WERI-Rb-1 (cell line): ENCODE measurements at places on chromosomes 7 and 10.

- no peak for DNase-seq
Observed at GRCh38 chr7:151018421-151019129, 5.7 kb downstream of the ATG9B start.

GRCh38 chr10:14839305-14839695 is 1.2 kb downstream of the HSPA14 start:
- no peak for DNase-seq

GRCh38 chr7:90955641-90956207 is 308.5 kb upstream of the FZD1 start:
- peak; percentile 76 for DNase-seq

GRCh38 chr7:28155019-28155660 is 25.5 kb downstream of the JAZF1 start:
- DNase-seq = no peak

- no peak for DNase-seq
Observed at GRCh38 chr7:18786196-18786727, 290.7 kb downstream of the HDAC9 start.

DNA sequence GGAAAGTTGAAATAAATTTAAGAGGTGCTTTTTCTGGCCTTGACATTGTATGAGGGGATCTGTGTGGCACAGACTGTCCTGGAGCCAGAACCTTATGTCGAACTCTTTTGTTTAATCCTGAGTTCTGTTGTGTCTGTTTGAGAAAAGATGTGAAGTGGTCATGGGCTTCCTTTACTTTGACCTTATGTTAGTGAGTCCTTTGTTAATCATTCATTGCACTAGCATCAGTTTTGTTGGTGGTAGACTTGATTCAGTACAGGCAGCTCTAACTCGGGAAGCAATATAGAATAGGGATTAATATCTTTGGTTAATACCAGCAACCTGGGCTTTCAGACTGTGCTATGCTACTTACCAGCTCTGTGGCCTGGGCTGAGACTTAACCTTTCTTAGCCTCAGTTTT is 123.9 kb upstream of the FZD1 start:
- DNase-seq = no peak

- DNase-seq = no peak
Observed at GRCh38 chr10:33365871-33366411, 31.5 kb upstream of the NRP1 start.

DNA sequence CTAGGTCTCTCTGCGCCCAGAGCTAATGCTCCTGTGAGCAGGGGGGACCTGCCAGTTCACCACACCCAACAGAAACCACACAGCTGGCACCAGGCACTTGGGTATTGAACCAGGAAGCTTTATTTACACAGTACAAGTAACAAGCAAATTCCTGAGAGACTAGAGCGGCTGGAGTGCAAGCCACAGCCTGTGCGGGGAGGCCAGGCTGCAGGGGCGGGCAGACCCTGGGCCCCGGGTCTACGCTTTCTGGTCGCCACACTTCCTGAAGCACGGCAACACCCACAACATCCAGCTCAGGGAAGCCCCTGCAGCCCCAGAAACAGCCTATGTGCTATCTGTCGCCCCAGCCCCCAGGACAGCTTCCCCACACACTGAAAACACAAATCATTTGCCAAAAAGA is 125.0 kb downstream of the FAM53B start:
- no peak for DNase-seq

DNA sequence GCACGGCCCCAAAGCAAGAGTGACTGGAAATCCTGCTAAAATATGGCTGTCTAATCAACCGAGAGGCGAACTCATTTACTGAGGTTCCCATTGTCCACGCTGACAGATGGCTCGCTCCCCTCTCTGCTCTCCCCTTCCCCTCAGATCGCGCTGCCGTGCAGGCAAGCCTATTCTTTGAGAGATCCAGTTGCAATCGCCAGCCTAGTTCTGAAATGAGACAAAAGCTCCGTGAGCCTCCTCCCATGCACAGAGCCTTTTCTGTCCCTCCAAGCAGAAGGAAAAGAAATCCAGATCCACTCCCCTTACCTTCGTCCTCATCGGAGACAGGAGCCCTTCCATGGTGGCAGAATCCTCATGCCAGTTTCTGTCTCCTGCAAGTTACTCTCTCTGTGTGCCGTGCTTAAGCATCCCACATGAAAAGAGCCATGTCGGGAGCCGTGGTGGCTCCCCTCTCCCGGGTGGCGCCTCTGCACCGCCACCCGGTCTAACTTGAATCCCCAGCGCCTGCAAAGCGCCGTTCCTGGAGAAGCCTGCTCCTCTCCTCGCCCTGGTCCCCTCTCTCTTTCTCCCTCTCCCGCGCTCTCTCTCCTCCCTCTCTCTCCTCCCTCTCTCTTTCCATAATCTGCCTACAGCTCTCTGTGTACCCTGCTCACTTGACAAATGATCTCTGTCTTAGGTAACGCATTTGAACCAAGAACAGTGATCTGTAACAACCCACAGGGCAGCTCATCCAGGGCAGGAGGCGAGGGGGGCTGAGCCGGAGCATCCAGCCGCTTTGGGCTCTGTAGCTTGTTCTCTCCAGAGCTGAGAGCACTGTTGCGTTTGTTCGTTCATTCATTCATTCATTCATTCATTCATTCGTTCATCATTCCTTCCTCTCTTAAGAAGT is 156.8 kb downstream of the FRMD4A start:
- DNase-seq = peak; percentile 33

DNA sequence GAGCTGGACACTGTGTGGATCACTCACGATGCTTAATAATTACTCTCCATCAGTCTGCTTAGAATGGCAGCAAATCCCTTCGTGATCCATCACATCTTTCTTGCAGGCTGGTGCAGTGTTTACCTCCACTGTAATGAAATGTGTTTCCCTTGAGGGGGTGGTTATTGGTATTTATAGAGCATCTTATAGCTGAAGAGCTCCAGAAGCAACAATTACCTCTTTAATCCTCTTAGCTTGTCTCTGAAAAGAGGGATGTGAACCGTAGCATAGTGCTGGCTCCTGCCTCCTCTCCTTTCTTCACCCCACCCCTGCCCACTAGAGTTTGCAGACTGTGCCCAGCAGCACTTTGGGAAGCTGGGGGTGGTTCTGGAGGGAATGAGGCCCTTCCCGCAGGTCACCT is 132.6 kb downstream of the CAMK1D start:
- DNase-seq = peak; percentile 45

- DNase-seq = no peak
Observed at GRCh38 chr7:73345951-73346350, 18.0 kb downstream of the FKBP6 start.

GRCh38 chr10:12892924-12893323 is 108.6 kb downstream of the CCDC3 start:
- no peak for DNase-seq

DNA sequence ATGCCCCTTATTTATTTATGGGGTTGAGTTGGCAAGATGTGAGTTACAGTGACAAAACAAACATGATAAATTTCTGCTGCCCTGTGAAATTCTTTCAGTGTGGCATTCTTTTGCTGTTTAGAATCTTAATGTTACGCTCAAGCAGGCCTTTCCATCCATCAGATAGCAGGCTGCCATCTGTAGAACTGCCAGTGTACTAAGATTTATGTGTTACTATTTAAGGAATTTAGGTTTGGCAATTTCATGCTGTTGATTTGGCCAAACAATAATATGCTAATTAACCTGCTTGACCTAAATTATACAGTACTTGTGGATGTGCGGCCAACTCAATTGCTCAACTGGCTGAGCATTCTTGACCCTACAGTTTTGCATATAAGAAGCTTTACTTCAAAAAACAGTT is 477.7 kb upstream of the TPK1 start:
- DNase-seq = no peak

- no peak for DNase-seq
Observed at GRCh38 chr10:122459561-122460273, 1.6 kb upstream of the HTRA1 start.

GRCh38 chr10:29508554-29509244 is 126.1 kb downstream of the SVIL start:
- no peak for DNase-seq

DNA sequence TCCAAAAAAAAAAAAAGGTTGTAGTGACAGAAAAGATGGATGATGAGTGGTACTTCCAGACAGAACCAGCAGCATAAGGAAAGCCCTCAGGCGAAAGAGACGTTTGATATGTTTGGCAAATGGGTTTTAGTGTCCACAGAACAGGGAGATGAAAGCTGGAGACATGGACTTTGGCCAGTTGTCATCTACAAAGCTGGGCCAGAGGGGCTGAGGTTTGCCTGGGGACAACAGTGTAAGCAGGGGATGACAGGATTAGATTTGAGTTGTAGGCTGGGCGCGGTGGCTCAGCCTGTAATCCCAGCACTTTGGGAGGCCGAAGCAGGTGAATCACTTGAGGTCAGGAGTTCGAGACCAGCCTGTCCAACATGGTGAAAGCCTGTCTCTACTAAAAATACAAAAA is 47.8 kb upstream of the ELN start:
- DNase-seq = peak; percentile 55

DNA sequence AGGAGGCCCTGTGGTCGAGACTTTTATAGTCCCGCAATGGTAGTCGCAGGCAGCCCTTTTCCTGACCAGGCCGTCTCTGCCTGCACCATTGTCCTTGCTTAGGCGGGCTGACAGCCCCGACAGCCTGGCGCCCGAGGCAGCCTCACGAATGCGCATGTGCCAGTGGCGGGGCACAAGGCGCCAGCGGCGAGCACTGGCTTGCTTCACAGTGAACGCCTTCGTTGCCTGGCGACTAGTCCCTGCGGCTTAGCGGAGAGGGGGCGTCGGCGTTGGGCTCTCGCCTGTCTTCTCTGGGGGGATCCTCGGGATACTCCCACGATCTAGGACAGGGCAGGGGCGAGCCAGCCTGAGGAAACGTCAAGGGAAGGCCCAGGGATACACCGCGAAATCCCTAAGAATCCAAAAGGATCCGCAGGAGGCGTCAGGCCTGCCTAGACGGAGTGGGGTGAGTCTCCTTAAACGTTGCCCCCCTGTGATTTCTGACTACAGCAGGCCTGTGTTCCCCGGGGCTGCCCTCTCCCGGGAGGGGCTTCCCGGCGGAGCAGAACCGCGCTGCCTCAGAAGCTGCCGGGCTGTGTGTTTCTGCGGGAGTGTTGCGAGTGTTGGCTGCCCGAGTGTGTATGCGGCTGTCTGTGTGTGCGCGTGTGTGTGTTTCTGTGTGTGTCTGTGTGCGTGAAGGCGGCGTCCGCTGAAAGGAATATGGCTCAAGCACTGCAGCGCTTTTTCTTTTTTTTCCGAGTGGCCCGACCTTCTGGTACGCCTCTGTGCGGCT is 20.5 kb upstream of the ZNF273 start:
- DNase-seq = no peak

GRCh38 chr7:155922067-155922816 is 110.0 kb upstream of the SHH start:
- DNase-seq = no peak

DNA sequence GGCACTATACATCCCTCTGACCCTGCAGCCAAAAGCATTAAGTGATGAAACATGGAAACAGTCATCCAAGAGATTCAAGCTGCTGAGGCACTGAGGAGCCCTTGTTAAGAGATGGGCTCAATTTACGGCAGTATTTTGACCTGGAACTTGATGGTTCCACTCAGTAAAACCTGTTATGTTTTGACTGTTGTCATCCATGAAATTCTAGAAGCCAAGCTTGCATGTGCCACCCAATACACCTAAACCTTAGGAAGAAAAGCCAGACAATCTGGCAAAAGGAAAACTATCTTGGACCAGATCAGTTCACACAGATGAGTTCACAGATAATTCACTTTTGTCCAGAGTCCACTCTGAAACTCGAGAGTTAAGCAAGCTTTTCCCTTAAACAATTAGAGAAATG is 53.2 kb downstream of the ICA1 start:
- no peak for DNase-seq

GRCh38 chr10:5292196-5292735 is 72.5 kb upstream of the UCN3 start:
- no peak for DNase-seq
